Spinal cord (tissue), 10 donors: ENCODE measurements at places on chromosomes 1 and 21. TPM values are rescaled to one million over a fixed set of nuclear protein-coding genes. Genes with fewer than 3 reads are reported as not detected.

UQCRHL gene
- polyA plus RNA-seq = 2.2 TPM

CCDC24 gene
- polyA plus RNA-seq = 25.6 TPM

LCE3D gene
- not detected for polyA plus RNA-seq

ZNF697 gene
- polyA plus RNA-seq = 11.3 TPM

KLF17 gene
- polyA plus RNA-seq = 0.36 TPM

FOXD2 gene
- polyA plus RNA-seq = 0.36 TPM

LIPI gene
- 0.25 TPM for polyA plus RNA-seq

PDE4B gene
- polyA plus RNA-seq = 96.4 TPM

DNA sequence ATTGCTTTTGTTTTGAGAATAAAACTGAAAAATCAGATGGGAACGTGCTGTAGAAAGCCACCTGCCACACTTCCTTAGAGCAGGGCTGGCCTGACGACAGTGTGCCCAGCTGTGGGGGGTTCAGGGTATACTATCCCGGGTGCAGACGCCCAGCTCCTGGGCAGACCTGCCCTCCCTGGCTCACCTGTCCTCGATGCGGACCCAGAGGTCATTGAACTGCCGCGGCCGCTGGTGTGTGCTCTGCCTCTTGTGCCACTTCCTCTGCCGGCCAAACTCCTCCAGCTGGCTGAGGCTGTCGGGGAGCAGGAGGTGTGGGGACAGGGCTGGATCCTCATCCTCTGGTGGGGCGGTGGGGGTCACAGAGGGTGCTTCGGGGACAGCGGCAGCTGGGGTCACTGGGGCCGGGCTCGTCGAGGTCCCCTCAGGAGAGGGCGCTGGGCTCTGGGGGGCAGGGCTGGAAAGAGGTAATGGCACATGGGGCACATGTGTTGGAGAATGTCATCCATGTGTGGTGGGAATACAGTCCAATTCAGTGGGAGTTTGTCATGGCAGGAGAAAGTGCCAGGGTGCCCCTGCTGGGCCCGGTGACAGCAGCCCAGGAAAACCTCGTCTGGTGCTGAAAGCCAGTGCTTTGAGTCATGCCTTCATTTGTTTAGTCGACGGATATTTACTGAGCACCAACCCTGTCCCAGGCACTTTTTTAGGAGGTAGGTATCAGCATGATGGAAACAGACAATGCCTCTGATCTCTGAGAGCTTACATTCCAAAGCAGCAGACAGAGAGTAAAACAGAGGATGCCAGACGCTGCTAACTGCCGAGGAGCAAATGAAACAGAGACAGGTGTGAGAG, 222.0 kb downstream of the TRABD2B start:
- no peak for DNase-seq

DNA sequence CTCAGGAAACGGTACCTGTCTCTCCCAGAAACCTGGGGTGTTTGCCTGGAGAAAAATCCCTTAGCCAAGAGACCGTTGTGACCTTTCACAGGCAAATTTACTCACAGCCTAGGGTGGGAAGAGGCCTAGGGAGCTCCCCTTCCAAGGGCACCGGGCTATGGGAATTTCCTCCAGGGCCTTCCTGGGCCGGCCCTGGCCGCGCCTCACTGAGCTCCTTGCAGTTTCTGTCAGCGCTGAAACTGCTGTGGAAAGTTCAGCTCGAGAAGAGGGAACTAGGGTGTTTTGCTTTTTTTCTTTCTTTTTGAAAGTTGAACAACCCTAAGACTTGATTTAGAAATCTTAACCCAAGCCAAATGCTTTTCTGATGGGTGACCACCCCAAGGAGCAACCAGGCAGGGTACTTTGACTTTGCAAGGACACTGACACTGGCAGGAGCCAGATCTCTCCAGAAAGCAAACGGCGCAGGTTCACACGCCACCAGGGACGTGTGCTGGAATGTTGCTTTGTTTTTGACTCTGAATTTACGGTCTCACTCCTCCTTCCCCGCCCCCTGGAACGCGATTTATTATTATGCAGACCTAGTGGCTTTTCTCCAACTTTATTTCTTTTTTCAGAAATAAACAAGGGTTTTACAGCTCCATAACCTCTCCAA, 229.6 kb upstream of the JUN start:
- no peak for DNase-seq

- no peak for DNase-seq
Measured at GRCh38 chr1:26037904-26038303, 8.0 kb downstream of the SLC30A2 start.

DNA sequence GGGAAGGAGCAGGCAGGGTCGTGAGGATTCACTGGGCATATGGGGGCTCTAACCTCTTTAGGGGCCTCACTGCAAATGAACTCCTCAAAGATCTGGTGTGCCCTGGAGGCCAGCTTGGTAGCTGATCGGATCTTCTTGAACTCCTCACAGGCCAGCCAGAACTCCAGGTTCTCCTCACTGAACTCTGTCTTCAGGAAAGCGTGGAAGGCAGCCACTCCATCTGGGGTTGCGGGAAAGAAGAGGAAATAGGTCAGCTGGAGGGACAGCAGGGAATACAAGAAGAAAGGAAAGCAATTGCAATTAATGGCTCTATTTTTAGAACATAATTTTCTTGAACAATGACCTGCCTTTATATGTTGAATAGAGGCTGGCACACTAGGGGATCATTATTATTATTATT, 2.3 kb downstream of the RGS16 start:
- peak; percentile 32 for DNase-seq

DNA sequence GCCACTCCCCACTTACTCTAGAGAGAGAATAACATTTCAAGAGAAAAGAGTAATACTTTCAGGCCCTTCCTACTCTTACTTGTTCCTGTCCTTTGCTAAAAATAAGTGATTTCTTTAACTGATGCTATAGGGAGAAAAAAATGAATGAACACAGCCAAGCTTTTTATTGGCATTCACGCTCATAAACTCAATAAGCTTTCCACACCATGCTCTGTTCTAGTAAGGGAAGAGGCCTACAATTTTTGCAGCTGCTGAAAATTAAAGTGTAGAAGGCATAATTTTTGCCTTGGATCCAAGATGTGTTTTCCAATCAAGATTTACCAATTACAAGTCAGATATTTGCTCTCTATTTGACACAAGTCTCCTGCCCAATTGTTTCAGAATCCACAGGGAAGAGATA, 188.1 kb upstream of the RGS18 start:
- no peak for DNase-seq

GRCh38 chr1:247115545-247115944, 11.4 kb upstream of the ZNF669 start:
- no peak for DNase-seq

DNA sequence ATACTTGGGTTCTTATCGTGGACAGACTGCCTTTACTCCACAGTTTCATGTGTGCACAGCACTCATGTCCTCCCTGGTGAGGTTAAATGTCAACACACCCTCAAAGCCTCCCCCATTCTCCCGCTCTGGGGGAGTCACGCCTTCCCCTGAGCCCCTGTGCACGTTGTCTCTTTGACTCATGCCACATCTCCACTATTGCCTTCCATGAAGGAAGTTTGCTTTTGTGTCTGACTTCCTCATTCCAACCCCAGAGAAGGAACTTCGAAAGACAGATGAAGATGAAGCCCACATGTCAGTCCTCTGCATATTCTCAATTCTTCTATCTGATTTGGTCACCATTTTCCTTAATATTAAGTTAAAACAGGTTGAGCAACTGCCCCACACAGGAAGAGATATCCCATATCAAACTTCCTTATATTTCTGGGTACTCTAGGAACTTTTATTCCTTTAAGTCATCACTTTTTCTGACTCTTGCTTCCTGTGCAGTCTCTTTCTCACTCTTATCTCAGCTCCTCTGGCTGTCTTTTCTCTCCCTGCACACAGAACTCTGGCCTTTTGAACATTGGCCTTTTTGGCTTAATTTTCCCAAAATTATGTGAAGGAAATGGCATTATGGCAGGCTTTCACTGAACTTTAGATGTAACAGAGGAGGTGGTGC, 41.5 kb downstream of the C4BPA start:
- no peak for DNase-seq

DNA sequence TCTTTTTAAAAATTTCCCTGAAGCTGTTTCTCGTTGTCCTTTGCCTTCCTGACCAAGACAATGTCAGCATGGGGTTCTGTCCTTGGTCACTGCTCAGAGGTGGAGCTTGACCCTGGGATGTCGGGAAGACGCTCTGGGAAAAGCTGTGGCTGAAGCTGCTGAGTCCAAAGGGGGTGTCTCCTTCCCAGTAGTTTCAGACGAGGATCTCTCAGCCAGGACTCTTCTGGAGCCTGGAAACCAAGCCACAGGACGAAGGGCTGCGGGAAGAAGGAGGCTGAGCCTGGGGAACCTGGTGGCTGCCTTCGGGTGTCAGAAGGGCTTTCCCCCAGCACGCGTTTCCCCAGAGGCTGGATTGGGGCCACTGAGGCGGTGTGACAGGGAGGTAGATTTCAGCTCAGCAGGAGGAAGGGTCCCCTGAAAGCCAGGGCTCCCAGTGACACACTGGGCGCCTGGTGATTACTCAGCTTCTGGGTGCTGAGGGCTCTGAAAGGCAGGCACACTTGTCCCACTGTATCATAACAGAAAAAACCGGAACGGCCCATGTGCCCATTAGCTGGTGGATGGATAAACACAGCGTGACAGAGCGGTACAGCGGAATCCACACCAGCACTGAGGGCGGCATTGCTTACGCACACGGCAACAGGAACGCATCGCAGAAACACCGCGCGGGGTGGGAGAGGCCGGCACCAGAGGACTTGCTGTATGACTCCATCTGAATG, 5.0 kb upstream of the KRTAP12-1 start:
- DNase-seq = no peak

GRCh38 chr1:152777510-152778137, 2.7 kb downstream of the LCE1F start:
- DNase-seq = no peak

DNA sequence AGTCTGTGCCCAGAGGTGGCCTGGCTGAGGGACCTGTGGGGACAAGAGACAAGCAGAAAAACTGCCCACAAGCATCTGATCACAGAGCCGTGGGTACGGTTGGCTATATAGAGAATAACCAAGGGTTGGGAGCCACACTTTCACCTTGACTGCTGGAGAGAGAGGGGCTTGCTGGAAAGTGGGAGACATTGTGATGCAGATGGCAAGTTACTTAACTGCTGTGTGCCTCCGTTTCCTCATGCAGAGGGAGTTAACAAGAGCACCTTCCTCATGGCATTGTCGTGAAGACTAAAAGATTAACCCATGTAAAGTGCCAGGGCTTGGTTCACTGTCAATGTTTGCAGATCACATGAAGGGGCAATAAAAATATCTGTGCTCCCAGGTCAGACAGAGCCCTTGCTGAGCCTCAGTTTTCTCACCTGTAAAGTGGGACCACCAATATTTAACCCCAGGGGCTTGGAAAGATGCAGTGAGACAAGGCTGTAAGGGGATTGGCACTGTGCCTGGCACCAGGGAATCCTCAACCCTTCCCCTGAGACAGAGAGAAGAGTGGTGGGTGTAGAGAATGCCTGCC, 52.8 kb downstream of the SDC3 start:
- DNase-seq = peak; percentile 23

DNA sequence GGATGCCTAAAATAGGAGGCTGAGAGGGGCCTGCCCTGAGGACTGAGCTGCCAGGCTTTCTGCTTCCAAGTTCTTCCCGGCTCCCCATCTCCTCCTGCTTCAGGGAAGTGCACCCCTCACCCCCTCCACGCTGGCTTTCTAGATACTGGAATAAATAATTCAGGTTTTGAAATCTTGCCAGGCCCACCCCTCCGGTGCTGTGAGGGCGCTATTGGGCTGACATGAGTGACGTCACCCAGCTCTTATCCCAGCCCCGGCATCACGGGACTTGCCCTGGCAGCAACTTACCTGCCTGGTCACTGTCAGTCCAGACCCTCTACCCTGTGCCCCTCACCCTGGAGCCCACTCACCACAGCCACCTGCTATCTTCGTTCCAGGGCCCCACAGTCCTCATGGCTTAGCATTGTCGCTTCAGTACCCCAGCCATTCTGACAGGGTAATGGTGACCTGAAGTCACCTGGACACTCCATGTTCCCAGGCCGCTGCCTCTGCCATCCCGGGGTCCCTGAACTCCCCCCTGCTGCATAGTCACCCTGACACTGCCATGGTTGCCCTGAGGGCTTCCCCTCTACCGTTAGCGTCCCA, 819 bp upstream of the GPR3 start:
- no peak for DNase-seq

- DNase-seq = no peak
Measured at GRCh38 chr1:9270290-9270883, 22.3 kb upstream of the SPSB1 start.

DNA sequence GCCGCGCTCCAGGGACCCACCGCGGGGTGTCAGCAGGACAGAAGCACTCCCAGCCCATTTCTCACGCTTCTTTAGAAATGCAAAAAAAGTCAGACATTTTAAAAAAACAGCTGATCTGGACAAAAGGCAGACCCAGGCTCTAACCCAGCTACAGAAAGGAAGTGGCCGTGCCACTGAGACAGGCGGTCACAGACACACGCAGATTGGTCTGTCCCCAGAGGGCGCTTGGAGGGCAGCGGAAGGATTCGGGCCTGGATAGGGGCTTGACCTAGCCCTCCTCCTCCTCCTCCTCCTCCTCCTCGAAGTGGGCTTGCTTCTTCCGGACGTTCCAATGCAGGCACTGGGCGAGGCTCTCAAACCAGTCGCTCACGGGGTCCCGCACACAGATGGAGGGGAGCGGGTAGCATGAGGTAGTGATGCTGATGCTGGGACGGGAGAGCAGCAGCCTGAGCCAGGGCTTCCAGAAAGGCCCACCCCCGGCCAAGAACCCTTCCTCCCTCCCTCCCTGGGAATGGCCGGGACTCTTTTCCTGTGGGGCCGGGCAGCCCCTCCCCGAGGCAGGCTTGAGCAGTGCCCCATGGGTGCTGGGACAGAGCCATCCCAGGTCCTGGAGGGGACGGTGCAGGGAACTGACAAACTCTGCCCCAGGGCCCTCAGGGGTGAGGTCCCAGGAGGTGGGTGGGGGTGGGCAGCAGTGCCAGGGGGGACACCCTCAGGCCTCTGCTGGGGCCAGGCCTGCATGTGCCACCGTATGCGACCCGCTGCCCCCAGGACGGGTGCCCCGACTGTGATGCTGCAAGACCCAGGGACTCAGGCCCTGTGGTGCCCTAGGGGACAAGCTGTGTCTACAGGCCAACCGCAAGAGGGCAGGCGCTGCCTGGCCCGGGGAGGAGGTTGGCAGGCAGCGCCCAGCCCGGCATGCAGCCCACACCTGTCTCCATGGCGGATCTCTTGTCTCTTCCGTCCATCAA, 25.3 kb downstream of the NADK start:
- no peak for DNase-seq

DNA sequence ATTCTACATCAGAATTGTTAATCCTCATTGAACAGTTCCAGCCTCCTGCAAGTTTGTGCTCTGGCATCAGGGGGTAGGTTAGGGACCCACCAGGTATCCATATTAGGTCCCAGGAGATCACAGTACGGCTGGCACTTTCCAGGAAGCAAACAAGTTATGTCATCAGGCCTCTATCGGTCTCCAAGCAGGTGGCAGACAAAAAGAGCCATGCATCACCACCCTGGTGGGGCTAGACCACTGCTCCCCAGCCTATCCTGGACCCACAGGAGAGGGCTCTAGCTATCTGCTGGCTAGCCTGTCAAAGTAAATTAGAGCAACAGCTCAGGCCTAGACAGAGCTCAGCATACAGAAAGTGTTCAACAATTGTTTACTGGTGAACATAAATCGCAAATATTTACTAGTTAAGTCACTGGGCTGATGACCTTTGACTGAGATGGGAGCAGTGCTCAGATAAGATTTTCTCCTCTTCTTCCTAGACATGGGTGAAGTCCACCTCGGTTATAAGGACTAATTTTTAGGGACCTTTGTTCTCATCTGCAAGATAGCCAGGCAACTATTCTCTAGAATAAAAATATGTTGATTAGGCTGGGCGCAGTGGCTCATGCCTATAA, 6.4 kb downstream of the NUAK2 start:
- no peak for DNase-seq
